ENCODE measurements at places on chromosomes 1 and 21. TPM values are rescaled to one million over a fixed set of nuclear protein-coding genes. Genes with fewer than 3 reads are reported as not detected.

Gene STX12
- total RNA-seq: 26.8 TPM

GRCh38 chr1:26305667-26306289 is 658 bp downstream of the UBXN11 start:
- no peaks in the 10 kb centered on the region for H3K36me3 ChIP-seq
- H3K27me3 ChIP-seq: no peaks in the 10 kb centered on the region
- H3K27ac ChIP-seq: peak overlapping the region; percentile 94
- DNase-seq: no peak

DNA sequence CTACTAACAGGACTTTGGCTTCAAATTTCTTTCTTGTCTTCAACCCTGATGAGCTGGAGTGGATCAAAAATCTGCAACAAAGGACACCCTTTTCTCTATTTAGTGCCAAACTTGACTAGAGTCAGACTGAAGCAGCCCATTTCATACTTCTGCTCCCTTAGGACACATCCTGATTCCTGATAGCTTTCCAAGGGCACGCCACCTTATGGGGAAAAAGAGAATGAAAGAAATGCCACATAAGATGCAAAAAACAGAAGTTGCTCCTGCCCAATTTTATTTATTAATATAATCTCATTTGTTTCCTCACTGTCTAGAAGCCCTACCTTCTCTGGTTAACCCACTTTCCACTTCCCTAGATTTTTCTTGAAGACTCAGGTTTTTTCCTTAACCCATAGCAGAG is 72.7 kb upstream of the NBPF4 start:
- peaks cover 24% of the 10 kb centered on the region for H3K27me3 ChIP-seq
- H3K36me3 ChIP-seq: no peaks in the 10 kb centered on the region
- no peak overlapping the region for H3K4me3 ChIP-seq
- no peaks in the 10 kb centered on the region for H3K4me1 ChIP-seq
- H3K27ac ChIP-seq: no peak overlapping the region
- no peak for DNase-seq

- peak overlapping the region; percentile 78 for H3K27ac ChIP-seq
- H3K27me3 ChIP-seq: no peaks in the 10 kb centered on the region
- H3K36me3 ChIP-seq: peaks cover 23% of the 10 kb centered on the region
Observed at GRCh38 chr1:21775985-21776562, 6.9 kb downstream of the USP48 start.

Gene SLC22A15
- 0.23 TPM for total RNA-seq

GRCh38 chr1:156004843-156005584 is 15.7 kb downstream of the SSR2 start:
- H3K4me1 ChIP-seq: peaks cover 16% of the 10 kb centered on the region
- peaks cover 16% of the 10 kb centered on the region for H3K36me3 ChIP-seq
- DNase-seq: peak; percentile 28
- peak overlapping the region; percentile 63 for H3K27ac ChIP-seq
- no peaks in the 10 kb centered on the region for H3K27me3 ChIP-seq
- no peak overlapping the region for H3K4me3 ChIP-seq

DNA sequence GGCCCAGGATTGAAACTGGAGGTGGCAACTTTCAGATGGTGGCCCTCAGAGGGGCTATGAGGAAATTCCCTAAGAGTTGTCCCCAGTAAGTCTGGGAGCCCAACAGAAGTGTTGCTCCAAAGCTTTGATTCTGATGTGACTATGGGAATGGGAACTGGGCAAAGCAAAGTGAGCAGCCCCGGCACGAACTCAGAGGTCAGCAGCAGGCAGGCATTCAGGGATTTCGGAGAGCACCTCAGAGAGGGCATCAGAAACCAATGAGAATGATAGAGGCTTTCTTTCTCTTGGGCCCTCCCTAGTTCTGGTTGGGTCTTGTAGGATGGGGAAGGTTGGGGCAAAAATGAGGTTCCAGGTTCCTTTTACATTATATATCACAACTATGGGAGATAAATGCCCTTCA is 121.2 kb upstream of the HMGB4 start:
- DNase-seq: no peak
- no peaks in the 10 kb centered on the region for H3K4me1 ChIP-seq
- H3K27ac ChIP-seq: no peak overlapping the region
- no peak overlapping the region for H3K4me3 ChIP-seq
- no peaks in the 10 kb centered on the region for H3K36me3 ChIP-seq
